Activated T-cell treated with anti-CD3 and anti-CD28 coated beads, Interleukin-2, amount 50 U/mL, for 72 hours (primary cell): ENCODE measurements at places on chromosomes 3 and 15. TPM values are rescaled to one million over a fixed set of nuclear protein-coding genes. Genes with fewer than 3 reads are reported as not detected.

Gene IQCH
- 3.6 TPM for total RNA-seq

Gene DAZL
- not detected for total RNA-seq

Gene GJD2
- not detected for total RNA-seq

Gene TMEM207
- not detected for total RNA-seq

Gene IL17RE
- total RNA-seq, result 5.5 TPM

Gene SAMD7
- total RNA-seq, result not detected

Gene CTXND1
- not detected for total RNA-seq

Gene NLGN1
- not detected for total RNA-seq

Gene NOP10
- 126 TPM for total RNA-seq

Gene MYO5C
- 0.69 TPM for total RNA-seq

Gene GAP43
- total RNA-seq, result not detected

Gene DPPA2
- not detected for total RNA-seq

Gene DNAJC17
- total RNA-seq, result 26.3 TPM

Gene AADACL2
- total RNA-seq, result not detected

Gene C3orf49
- total RNA-seq, result not detected

Gene FOXB1
- 2.7 TPM for total RNA-seq

Gene DNAJA4
- total RNA-seq, result 36.4 TPM

Gene MYL3
- total RNA-seq, result not detected

DNA sequence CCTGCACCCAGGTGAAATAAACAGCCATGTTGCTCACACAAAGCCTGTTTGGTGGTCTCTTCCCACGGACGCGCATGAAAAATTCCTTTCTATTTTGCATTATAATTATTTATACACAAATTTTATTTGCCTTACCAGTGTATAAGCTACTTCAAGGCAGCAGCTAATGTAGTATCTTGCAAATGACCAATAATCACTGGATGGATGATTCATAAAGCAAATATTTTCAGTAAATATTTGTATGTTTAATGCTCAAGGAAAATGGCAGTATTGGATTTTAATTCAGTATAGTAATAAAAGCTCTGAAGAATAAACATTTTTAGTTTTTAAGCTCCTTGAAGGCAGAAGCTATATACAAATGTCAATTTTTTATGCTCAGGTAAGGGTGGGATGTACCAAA is 158.7 kb upstream of the NANOGP8 start:
- no peak for DNase-seq

GRCh38 chr3:128380719-128381118 is 86.0 kb downstream of the DNAJB8 start:
- no peak for DNase-seq

DNA sequence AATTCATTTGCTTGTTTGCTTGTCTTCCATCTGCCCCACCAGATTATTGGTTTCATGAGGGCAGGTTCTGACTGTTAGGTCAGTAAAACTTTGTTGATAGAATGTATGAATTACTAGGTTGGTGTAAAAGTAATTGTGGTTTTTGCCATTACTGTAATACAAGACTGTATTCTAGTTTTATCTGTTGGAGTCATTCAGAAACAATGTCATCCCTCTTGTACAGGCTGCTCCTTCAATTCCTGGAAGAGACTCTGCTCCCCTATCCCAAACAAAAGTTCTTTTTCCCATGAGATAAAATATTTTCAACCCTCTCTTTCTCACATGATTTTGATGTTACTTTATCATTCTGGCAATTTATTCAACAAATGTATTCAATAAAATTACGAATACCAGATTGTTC is 115.0 kb downstream of the CHST2 start:
- no peak for DNase-seq

GRCh38 chr3:126098391-126098858 is 14.5 kb upstream of the SLC41A3 start:
- no peak for DNase-seq

DNA sequence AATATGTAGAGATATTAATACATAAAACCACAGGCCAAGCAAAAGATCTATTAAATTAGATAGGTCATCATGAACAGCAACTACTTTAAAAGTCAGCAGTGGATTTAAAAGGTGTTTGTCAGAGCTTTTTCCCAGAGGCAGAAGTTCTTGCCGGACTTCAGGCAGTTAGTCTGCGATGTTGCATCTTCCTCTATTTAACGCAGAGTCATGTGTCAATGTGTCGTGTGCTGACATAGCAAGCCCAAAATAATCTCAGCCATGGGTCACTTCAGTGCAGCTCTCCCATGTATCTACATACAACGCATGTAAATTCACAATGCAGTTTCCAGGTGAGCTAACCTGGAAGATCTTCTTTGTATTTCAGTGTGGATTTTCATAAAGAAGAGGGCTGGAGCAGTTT is 8.0 kb upstream of the TMEM212 start:
- no peak for DNase-seq

GRCh38 chr3:196193736-196194541 is 17.3 kb downstream of the ZDHHC19 start:
- no peak for DNase-seq

- DNase-seq, result no peak
Observed at GRCh38 chr3:127822041-127822681, at the start of gene MGLL. MGLL (minus strand) TSS chr3:127822515; CDS start chr3:127822318, 197 bp downstream.

DNA sequence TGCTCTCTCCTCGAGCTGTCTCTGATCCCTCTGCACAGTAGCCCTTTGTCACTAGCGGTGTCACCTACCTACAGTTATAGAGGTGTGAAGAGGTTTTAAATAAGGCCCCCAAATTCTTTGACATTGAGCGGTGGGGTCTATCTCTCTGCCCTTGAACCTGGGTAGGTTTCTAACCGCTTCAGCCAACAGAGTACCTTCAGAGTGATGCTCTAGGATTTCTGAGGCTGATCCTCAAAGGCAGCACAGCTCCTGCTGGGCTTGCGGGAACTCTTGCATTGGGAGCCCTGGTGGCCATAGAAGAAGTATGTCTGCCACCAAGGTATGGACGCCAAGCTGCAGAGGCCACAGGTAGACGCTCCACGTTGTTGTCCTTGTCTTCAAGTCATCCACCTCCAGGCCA is 35.7 kb downstream of the ADAMTS17 start:
- DNase-seq, result no peak

DNA sequence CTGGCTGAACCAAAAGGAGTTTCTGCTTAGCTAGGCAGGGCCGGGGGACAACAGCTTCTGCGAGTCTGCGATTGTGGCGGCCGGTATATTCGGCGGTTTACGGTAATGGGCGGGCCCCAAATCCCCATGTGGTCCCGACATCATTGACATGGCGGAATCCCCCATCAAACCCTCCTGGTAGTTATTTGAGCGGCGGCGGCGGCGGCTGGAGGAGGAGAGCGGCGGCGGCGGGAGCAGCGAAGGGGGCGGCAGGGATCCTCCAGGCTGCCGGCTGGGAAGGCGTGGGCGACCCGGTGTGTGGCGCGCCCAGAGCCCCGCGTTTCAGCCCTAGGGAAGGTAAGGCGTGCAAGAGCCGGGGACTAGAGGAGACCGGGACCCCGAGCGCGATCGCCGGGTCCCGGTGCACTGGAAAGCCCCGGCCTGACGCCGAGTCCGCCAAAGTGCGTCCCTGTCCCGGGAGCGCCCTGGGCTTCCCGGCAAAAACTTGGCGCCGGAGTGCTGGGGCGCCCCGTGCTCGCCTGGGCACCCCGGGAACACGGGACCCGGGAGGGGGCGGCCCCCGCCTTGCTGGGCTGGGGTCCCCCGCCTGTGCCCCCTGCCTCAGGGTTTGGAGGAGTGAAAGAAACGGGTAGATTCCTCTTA is at the start of gene FNDC3B:
Gene FNDC3B (plus strand): TSS at position 143 of the 642 bp plus-strand sequence. CDS start 72,902 bp downstream, outside the sequence.
- DNase-seq, result peak; percentile 92

- no peak for DNase-seq
Observed at GRCh38 chr3:146496726-146497125, 27.4 kb upstream of the PLSCR2 start.

DNA sequence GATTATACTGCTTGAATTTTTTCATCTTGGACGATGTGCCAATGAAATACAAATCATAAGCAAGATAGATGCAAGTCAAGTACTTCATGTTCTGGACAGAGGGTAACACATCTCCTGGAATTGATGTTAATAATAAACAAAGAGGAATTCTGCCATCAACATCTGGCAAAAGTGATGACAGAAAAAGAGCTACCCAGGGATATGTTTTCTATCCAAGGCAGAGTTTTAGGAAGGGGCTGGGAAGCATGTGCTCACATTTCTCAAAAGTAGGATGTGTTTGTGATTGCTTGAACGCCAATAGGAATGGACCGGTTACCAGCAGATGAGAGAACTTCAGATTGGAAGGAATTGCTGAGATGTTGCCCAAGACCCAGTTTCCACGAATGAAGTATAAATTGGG is 242.6 kb upstream of the AGTR1 start:
- DNase-seq, result no peak

GRCh38 chr3:143066033-143066432 is 53.5 kb upstream of the CHST2 start:
- DNase-seq, result no peak

DNA sequence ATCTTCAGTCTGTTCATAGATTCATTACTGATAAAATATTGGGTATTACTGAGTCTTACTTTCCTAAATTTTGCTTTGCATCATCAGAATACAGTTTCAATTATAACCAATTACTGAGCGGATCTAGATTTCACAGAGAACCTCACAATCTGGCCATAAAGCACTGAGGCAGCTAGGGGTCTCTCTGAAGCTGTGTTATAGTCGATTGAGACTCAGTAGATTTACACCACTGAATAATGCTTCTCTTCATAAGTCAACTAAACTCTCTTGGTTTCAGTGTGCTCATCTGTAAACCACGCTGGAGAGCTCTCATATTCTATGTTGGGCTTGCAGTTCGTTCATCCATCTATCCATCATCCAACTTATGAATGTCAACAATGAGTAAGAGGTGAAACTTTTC is 180.6 kb downstream of the GREM1 start:
- DNase-seq, result no peak

DNA sequence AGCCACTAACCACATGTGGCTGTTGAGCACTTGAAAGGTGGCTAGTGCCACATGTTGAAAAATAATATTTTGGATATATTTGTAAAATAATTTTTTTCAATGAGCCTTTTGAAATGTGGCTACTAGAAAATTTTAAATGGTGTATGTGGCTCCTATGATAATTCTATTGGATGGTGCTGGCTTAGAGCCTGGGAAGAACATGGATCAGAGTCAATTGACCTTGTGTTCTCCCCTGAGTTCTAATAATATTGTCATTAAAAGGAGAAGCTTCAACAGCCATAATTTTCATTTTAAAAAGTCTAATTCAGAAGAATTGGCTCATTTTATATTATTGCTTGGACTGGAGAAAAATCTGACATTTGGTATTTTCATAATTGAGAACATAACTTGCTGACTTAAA is 167.3 kb downstream of the LPP start:
- DNase-seq, result no peak

DNA sequence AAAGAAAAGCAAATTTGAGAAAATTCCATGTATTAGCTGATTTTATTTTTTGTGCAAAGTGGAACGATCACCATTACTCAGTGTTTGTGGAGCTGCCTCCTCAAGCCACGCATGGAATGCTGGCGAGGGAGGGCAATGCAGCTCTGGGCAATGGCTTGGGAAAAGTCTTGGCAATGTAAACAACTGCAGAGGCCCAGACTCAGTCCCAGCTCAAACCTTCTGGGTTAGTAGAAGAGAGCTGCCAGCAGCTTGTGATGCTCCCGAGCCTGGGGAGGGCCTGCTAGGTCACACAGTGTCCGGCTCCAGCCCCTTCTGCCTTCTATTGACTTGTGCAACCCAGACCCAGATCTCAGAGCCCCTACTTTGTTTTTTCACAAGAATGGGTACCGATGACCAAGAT is 4.3 kb downstream of the EPHB1 start:
- DNase-seq, result no peak

GRCh38 chr3:155178810-155179436 is 98.8 kb downstream of the MME start:
- no peak for DNase-seq

DNA sequence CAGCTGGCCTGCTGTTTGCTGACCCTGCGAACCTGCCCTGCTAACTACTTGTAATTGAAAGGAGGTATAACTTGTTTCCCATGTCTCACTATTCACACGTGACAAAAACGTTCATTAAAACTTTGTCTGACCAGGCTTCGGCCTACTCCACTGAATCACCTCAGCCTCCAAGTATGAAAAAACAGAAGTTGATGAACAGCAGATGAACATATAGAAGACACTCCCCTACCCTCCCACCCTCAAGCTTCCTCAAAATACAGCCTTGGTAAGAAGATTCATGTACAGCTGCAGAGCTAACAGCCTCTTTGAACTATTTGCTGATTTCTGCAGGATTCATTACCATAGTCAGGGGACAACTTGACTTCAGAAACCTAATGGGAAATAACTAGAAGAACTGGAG is 10.7 kb downstream of the RBM15B start:
- DNase-seq, result no peak

DNA sequence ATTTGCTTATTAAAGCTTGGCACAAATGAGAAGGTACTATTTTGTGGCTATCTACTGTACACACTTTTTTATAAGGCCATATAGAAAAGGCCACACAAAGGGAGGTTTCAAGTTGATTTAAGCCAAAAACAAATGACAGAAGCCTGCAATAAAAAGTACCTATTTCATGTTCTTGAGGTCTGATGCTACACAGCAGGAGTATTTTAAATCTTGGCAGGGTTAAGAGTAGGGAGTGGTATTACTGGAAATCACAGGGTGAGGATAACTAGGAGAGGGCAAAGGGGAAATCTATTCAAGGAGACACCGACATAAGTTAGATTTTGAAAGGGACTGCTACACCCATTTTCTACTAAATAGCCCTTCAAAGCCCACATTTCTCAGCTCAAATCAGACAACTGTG is 146.2 kb downstream of the GREM1 start:
- DNase-seq, result no peak

DNA sequence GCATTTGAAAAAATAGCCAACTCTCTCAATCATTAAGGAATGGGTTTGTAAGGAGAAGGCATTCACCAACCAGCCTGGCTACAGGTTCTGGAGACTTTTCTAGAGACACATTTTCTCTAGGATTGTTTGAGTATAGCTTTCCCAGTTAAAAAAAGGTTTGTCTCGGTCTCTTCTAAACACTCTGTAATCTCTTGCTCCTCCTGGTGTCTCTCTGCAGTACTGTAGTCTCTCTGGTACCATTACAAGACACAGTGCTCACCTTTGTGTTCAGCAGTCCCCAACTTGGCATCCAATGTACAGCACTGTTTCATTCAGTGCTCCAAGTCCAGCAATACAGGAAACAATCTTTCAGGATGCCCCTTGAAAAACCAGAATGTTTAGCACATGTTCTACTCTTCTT is 534.4 kb downstream of the ZNF385D start:
- no peak for DNase-seq

GRCh38 chr3:27943106-27943505 is 221.0 kb upstream of the EOMES start:
- DNase-seq, result peak; percentile 11
